ENCODE measurements at places on chromosomes 12 and 14.

- no peak for DNase-seq
These were observed 3.5 kb downstream of the DNAH10 start for GRCh38 chr12:123765504-123766035.

DNA sequence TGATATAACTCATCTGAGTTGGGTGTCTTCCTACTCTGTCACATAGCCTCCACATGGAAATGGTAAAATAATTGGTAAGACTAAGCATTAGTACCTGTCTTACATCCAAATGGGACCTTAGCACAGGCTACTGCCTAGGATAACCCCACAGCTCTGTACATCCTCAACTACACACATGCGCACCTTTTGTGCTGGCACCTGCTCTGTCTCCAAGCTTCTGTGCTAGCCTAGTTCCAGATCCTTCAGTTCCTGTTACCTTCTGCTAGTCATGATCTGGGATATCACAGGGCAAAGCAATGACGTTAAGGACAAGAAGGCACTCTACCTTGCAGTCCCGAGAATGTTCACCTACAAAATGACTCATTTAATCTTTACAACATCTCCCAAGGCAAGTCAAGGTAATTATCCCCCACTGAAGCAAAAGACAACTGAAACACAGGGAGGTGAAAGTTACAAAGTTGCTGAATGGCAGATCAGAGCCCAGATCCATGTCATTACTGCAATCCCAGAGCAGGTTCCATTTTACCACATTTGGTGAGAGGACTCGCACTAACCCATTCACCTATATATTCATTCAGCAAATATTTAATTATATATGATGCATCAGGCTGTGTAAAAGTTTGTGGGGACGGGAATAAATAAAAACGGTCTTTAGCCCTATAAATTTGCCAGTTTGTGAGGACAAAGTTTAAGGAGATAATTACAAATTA, 61.7 kb downstream of the PPM1H start:
- DNase-seq = no peak

DNA sequence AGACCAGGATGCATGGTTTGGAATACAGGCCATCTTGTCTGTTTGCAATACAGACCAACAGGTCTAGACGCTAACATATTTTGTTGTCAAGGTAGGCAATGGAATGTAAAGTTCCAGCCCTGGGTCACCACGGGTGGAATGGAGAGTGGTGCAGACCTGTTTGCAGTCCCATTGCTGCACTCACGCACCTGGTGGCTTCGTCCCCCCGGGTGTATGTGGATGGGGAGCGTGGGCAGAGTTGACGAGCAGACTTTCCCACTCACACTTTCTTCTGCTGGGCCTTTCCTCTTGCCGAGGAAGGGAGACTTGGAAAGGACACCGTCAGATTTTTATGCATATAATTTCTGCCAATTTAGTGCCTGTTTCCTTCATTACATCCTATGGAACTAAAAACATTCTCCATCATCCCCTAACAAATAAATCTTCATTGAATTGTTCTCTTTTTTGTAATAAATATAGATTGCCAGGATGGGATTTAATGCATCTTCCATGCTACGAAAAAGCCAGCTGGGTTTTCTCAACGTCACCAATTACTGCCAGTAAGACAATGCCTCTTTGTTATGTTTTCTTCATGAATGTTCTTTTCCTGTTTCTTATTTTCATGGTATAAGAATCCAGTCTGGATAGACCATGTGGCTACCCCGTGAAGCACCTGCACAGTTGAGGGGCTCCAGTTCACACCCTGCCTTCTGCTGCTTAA, 15.2 kb downstream of the DCAF4 start:
- no peak for DNase-seq

DNA sequence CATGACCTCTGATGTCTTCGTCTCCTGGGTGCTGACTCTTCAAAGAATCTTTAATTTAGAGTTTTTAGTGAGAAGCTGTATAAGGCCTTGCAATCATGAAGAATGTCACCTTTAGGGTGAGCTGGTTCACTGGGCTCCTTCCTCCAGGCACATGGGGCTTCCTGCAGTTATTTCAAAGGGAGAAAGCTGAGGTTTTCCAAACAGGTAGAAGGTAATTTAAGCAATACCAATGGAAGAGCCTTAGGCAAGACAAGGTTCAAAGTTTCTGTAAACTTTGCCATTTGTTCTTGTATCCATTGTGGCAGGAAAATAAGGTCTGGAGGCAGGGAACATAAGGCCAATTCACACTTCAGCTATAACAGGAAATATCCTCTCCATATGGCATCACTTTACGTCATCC, 88.0 kb upstream of the EIF5 start:
- DNase-seq = no peak

GRCh38 chr12:46187023-46187422, 81.8 kb downstream of the SLC38A1 start:
- DNase-seq = peak; percentile 63

- no peak for DNase-seq
These were observed 125.2 kb downstream of the MGST1 start for GRCh38 chr12:16472631-16473030.

- no peak for DNase-seq
These were observed 54.6 kb downstream of the C12orf56 start for GRCh38 chr12:64335886-64336466.

GRCh38 chr12:56803750-56804149, 40.6 kb downstream of the HSD17B6 start:
- no peak for DNase-seq

- DNase-seq = no peak
These were observed 1532.7 kb upstream of the TMEM132C start for GRCh38 chr12:126734296-126734695.

GRCh38 chr12:58504143-58504938, 416.0 kb downstream of the LRIG3 start:
- DNase-seq = no peak

- DNase-seq = no peak
These were observed 850 bp downstream of the SMOC1 start for GRCh38 chr14:69880044-69880487.

GRCh38 chr12:17414596-17414995, 675.4 kb downstream of the RERGL start:
- DNase-seq = no peak

GRCh38 chr12:52805739-52806138, 8.2 kb downstream of the KRT4 start:
- no peak for DNase-seq

GRCh38 chr12:2733493-2734355, 61.0 kb upstream of the FKBP4 start:
- no peak for DNase-seq

- no peak for DNase-seq
These were observed 39.7 kb downstream of the FMNL3 start for GRCh38 chr12:49667325-49668090.

- DNase-seq = no peak
These were observed 31.8 kb downstream of the CPM start for GRCh38 chr12:68901145-68901544.

- no peak for DNase-seq
These were observed 9.7 kb upstream of the RIN3 start for GRCh38 chr14:92503756-92504491.

DNA sequence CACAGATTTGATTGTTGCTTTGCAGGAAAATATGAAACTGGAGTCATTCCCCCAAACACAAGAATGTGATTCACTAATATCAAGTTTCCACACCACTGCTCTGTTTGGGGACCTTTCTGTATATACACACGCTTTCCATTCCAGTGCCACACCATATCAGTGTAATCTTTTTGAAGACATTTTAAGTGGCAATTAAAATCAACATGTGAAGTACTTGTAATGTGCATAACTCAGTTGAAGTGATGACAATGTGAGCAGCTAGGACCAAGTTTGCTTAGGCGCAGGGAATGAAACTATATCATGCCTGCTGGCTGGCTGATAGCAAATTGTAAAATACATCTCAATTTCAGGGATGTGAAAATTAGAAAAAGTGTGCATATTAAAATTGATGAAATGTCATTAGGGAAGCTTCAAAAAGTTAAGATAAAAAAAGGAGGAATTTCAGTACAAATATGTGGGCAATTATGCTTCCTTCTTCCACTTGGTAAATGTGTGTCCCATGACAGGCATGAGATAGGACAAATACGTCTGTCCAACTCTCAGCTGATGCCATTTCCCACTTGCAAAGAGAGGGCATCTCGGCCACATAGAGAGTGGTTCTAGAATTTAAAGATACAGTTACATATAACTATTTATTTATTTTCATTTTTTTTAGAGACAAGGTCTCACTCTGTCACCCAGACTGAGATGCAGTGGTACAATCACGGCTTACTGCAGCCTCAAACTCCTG, 43.7 kb downstream of the HSPB8 start:
- no peak for DNase-seq

- DNase-seq = no peak
These were observed 14.8 kb downstream of the DDX24 start for GRCh38 chr14:94066089-94066676.

- no peak for DNase-seq
These were observed 54.3 kb upstream of the KCNJ8 start for GRCh38 chr12:21828779-21829178.

DNA sequence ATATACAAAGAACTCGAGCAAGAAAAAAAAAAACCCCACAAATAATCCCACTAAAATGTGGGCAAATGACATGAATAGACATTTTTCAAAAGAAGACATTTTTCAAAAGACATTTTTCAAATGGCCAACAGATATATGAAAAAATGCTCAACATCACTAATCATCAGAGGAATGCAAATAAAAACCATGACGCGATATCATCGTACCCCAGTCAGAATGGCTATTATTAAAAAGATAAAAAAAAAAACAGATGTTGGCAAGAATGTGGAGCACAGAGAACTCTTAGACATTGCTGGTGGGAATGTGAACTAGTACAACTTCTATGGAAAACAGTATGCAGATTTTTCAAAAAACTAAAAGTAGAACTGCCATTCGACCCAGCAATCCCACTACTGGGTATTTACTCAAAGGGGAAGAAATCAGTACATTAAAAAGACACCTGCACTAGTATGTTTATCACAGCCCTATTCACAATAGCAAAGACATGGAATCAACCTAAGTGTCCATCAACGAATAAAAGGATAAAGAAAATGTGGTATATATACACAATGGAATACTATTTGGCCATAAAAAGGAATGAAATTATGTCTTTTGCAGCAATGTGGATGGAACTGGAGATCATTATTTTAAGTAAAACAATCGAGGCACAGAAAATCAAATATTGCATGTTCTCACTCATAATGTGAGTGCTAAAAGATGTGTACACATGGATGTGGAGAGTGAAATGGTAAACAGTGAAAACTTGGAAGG, 16.3 kb downstream of the ZBTB39 start:
- no peak for DNase-seq

- no peak for DNase-seq
These were observed 130.8 kb upstream of the PRKD1 start for GRCh38 chr14:30058401-30058800.

GRCh38 chr12:41407232-41407799, 219.2 kb downstream of the PDZRN4 start:
- no peak for DNase-seq

GRCh38 chr14:92122351-92122677, 545 bp downstream of the CPSF2 start:
- no peak for DNase-seq

GRCh38 chr12:29612912-29613311, 115.4 kb upstream of the OVCH1 start:
- no peak for DNase-seq

GRCh38 chr12:26939953-26940352, 1.7 kb downstream of the FGFR1OP2 start:
- no peak for DNase-seq

- no peak for DNase-seq
These were observed 57.8 kb downstream of the CLMN start for GRCh38 chr14:95261616-95262510.

- no peak for DNase-seq
These were observed 406.4 kb downstream of the CCER1 start for GRCh38 chr12:90548595-90548994.

GRCh38 chr14:100495917-100496316, 91.3 kb downstream of the BEGAIN start:
- no peak for DNase-seq

DNA sequence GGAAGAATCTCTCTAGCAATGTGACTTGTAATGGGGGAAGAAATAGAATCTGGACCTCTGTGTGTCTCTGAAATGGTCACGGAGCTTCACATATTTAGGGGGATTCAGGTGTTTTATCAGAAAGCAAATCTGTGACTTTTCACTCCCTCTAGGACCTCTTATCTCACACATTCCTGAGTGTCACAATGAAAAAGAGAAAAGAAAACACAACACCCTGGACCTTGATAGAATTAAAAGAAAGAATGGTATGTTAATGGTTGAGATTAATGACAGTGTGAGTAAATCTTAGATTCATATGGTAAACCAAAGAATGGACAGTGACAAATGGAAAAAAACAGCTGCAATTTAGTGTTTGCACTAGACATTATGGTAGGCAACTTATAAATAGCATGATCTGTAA, 68.5 kb downstream of the PKP2 start:
- DNase-seq = no peak

GRCh38 chr12:58583529-58583928, 336.8 kb downstream of the LRIG3 start:
- no peak for DNase-seq

DNA sequence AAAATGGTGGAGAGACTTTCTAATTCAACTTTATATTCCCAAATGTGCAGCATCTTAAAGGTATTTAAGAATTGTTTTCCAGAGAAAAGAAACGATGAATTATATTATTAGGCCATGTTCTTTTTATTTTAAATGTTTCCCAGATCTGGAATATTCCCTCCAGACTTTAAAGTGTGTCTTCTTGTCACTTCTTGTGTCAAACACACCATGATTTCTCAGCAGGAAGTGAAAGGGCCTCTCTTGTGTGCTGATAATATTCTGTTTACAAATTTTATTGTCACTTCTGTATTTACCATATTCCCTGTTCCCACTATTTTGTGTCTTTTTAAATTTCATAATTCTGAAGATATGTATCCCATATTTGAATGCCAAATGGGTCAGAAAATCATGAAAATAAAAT, 455.0 kb upstream of the FLRT2 start:
- no peak for DNase-seq

GRCh38 chr12:113823816-113824215, 142.3 kb downstream of the RBM19 start:
- DNase-seq = no peak

GRCh38 chr12:29702222-29702621, 81.5 kb downstream of the TMTC1 start:
- DNase-seq = no peak

- no peak for DNase-seq
These were observed 306.3 kb downstream of the CACNA1C start for GRCh38 chr12:2358986-2359658.

- no peak for DNase-seq
These were observed 872.9 kb downstream of the TMTC2 start for GRCh38 chr12:83559650-83560049.

DNA sequence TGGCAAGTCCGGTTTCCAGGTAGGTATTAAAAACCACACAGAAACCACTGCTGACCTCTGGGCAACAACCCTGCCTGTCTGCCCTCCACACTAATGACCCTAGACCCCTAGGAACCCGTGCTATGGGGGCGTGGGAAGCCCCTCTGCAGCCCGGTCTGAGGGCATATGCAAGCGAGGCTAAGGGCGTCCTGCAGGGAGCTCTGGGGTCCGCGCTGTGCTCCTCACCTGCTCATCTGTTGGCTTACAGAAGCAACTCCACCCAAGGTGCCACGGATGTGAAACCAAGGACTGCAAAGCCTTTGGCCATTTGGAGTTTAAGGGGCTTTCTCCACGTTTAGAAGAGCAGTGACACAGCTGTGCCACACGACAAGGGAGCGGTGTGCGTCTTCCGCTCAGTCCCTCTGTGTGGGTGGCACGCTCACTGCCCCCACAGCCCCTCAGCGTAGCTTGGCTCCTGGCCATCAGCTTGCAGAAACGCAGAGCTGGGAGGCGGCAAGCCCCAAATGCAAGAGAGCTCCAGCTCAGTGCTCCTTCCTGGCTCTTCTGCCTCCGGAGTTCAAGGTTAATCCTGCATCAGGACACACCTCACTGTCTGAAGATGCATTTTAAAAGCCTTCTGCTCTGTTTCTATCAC, 18.4 kb downstream of the AMN start:
- no peak for DNase-seq

All from ureter (tissue), 1 donor.